Astrocyte of the spinal cord (primary cell): ENCODE measurements at places on chromosomes 1 and 21.

GRCh38 chr1:182735343-182735742 lies 51.0 kb upstream of the RGS8 start:
- DNase-seq, result no peak

DNA sequence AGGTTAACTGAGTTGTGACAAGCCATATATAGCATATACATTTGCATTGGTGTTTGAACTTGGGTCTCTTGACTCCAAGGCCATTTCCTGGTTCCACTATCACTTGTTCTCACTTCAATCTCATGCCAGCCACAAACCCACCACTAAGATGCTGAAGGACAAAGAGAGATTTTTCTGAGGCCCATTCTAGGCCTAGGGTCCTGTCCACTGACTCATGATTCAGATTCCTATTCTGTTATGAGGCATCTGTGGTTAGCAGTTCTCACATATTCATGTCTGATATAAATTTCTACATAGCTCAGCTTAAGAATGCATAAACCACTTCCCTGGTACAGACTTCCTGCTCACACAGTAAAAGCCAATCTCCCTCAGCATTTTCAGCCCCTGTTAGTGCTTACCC lies 326.1 kb upstream of the BEND5 start:
- peak; percentile 89 for DNase-seq

DNA sequence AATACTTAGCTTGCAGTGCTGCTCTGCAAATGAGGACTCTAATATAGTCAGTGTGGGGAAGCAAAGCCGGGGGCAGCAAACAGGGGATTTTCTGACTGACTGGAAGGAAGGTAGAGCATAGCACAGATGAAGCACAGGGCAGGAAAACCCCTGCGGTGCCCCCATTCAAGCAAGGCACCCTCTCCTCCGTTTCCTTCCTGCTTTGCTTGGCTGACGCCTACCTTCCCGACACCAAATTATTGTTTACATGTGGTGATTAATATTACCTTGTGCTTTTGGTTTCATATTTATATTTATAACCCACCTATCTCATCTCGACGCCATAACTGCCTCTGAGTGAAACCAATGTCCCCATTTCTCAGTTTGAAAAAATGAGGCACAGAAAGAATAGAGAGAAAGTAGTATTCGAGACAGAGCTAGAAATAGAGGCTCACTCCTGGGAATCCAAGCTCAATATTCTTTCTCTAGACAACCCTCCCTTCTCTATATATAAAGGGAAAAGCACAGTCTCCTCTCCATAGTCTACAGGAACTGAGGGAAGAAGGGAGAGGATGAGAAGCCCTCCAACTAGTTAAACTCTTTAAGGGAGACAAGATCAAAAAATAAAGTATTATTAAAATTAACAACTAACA lies 41.3 kb downstream of the PIK3C2B start:
- no peak for DNase-seq

GRCh38 chr1:146012703-146013558 lies 8.6 kb downstream of the HJV start:
- DNase-seq, result peak; percentile 87

DNA sequence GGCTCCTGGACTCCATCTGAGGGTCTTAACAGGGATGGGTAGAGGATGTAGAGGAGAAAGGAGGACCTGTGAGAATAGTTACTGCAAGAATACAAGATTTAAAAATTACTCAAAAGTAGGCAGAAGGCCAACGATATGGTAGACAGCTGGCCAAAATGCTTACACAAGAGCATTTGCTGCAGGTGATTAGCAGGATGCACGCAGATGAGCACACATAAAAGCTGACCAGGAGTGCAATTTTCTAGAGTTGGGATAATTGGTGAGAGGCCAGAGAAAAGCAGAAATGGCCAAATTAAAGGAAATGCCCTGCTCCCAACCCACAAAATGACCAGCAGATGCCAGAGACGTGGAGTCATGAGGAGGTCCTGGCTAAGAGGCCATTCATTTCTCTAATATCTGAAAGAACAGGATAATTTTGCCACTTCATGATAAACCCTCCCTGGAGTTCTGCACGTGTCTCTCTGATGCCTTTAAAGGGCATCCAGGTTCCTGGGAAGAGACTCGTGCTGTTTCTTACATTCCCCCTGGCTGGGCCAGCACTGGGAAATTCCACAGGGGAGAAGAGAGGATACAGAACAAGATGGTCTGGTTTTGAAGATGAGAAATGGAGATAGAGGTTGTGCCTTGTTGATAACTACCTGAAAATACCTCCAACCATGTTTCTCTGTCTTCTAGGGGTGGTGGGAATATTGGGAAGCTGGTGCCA lies 62.3 kb upstream of the KCNA3 start:
- no peak for DNase-seq

DNA sequence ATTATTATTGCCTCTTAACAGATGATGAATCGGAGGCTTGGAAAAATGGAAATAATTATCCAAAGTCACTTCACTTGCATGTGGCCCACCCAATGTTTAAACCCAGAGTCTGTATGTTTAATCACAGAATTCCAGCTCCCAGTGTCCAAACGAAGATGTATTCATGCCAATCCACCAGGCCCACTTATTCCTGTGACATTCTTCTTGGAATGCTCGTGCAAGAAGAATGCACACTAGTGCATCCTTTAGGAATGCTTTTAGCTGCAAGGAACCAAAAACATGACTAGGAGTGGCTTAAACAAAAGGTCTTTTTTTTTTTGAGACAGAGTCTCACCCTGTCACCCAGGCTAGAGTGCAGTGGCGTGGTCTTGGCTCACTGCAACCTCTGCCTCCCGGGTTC lies 8.9 kb upstream of the OPRD1 start:
- DNase-seq, result no peak

- DNase-seq, result no peak
Observed at GRCh38 chr1:200262326-200262965, 147.4 kb downstream of the ZNF281 start.

- DNase-seq, result no peak
Observed at GRCh38 chr1:170590921-170591705, 59.1 kb downstream of the GORAB start.
